ENCODE measurements at places on chromosomes 5 and 9.

DNA sequence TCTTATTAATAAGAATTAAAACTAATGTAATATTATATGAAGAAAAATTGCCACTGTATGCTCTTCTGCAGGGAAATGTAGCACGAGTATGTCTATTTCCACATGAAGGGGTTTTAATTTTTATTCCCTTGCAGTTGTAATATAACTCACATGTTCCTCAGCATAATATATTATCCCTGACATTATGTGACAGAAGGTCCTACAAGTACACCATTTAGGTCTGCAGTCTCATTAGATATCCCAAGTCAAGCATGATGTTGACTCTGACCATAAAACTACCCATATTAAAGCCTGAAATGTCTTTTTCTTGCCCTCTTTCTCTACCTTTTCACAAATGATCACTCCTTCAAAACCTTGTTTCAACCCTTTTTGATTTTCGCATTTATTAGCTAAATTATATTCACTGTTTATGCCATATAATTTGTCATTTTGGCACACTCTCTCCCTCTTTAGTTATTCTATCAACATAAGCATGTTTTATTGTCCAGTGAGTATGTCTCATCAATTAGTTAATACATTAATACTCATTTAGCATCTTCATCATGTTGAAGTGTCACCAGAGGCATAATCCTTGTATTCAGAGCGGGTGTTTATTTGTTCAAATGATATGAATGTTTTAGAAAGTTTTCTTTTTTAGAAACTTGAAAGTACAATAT, 532.8 kb downstream of the MAT2B start:
- no peaks in the 10 kb centered on the region for H3K27me3 ChIP-seq
- H3K4me1 ChIP-seq: no peaks in the 10 kb centered on the region
- H3K4me3 ChIP-seq: no peak overlapping the region
- no peaks in the 10 kb centered on the region for H3K36me3 ChIP-seq
- H3K27ac ChIP-seq: no peak overlapping the region

DNA sequence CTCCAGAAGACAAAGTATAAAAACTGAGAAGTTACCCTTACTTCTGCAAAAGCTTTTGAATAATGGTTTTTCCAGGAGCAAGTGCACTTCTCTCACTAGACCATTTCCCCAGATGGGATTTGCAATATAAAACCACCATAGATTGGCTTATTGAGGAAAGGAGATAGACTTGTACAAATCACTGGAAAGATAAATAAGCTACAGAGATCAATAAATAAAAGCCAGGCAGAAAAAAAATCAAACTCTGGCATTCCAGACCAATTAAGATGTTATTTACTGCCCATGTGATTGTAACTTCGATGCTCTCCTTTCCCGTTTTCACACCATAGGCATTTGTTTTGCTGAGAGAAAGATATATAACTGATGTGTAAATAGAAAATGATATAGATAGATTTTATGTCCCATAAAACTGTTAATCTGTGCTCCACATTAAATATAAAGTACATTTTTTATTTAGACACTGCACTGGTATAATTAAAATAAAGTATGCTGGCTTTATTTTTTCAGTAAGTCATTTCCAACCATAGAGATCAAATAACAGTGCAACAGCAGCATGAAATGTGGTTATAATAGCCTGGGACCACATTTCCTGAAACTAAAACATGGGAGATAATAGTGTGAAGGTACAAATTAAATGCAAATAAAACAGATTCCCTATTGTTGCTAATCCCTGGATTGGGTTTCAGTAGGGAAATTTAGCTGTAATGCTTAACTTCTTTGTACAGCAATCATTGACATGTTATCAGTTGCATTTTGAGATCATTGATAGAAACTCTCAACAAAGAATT, 177.7 kb downstream of the NR2F1-AS1 start:
- H3K27me3 ChIP-seq: no peaks in the 10 kb centered on the region
- no peak for DNase-seq
- H3K4me1 ChIP-seq: peaks cover 28% of the 10 kb centered on the region
- H3K36me3 ChIP-seq: no peaks in the 10 kb centered on the region

DNA sequence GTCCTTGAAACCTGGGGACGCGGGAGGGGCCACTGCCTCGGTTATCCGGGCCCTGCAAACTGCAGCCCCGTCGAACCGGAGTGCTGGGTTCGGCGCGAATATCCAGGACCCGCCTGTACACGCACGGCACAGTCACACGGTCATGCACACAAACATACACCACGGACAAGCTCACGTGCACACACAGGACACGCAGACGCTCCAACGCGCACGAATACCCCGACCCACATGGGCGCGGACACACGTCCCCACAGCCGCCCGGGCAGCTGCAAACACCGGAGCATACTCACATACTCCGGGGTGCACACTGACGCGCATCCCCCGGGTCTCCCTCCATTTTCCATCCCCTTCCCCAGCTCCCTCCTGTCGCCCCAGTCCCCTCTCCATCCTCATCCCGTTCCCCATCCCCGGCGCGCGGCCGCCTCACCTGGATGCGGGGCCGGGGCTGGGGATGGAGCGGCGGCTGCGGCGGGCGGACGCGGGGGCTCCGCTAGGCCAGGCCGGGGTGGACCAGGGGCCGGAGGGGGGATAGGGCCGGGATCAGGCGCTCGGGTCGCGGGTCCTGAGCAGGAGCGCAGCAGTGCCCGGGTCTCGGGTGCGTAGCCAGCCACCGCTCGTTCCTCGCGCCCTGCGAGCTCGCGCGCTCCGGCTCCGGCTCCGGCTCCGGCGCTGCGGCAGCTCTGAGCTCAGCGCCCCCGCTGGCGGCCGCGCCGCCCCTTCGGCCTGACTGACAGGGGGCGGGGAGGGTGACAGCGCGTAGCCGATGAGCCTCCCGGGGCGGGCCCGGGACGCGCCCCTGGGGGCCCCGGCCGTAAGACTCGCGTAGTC, at the start of the genes EIF4E1B and SNCB:
EIF4E1B (plus strand) TSS at position 823 of the 828 bp plus-strand sequence. CDS start 12,113 bp downstream, outside the sequence.
SNCB (minus strand) TSS at position 682 of the 828 bp plus-strand sequence. CDS start 880 bp downstream, outside the sequence.
- H3K4me3 ChIP-seq: peak within 1 kb of the TSS; percentile 25
- peaks cover 7% of the 10 kb centered on the region for H3K27me3 ChIP-seq
- H3K27ac ChIP-seq: no peak within 1 kb of the TSS

- no peak overlapping the region for H3K4me3 ChIP-seq
- H3K36me3 ChIP-seq: no peaks in the 10 kb centered on the region
- no peak overlapping the region for H3K27ac ChIP-seq
These were observed 117.4 kb upstream of the ELL2 start for GRCh38 chr5:96079075-96079474.

DNA sequence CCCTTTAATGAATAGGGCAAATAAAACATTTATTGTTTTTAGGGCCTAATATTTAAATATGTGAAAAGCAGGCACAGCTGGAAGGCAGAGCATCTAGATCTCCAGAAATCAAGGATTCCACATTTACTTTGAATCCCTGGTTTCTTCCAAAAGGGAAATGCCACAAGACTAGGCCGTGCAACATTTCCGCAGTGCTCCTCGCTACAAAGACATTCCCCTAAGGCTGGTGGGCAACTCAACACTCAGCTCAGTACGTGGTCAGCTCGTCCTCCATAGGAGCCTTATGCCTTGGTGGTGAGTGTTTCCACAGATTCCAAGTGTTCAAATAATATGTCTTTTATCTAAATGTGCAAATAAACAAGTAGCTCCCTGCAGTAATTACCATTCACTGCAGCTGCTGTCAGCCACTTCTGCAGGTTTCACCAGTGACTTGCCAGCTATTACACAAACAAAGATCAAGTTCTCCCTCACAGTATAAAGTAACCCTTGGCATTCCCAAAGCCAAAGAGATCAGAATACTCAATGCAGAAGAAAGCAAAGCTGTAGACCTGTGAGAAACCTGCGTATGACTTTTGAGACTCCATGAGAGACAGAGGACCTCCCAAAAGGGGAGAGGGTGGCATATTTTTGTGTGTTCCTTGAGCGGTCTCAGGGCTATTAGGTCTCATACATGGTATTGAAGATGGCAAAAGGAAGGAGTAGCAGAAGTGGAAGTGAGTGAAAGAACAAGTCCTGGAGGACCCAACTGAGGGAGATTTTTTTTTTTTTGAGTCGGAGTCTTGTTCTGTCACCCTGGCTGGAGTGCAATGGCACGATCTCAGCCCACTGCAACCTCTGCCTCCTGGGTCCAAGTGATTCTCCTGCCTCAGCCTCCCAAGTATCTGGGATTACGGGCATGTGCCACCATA, 38.0 kb upstream of the TENT2 start:
- no peak overlapping the region for H3K27ac ChIP-seq
- no peaks in the 10 kb centered on the region for H3K4me1 ChIP-seq
- no peaks in the 10 kb centered on the region for H3K36me3 ChIP-seq

- H3K27ac ChIP-seq: no peak overlapping the region
- H3K4me3 ChIP-seq: no peak overlapping the region
- no peaks in the 10 kb centered on the region for H3K4me1 ChIP-seq
- no peaks in the 10 kb centered on the region for H3K27me3 ChIP-seq
- no peaks in the 10 kb centered on the region for H3K36me3 ChIP-seq
- no peak for DNase-seq
These were observed 506.0 kb upstream of the CDH10 start for GRCh38 chr5:25150819-25151218.

- H3K4me1 ChIP-seq: peaks cover 7% of the 10 kb centered on the region
- no peak for DNase-seq
These were observed 176.3 kb downstream of the MAN2A1 start for GRCh38 chr5:109866051-109866450.

- H3K4me1 ChIP-seq: peaks cover 22% of the 10 kb centered on the region
- no peak for DNase-seq
These were observed 246.3 kb downstream of the BNC2 start for GRCh38 chr9:16623989-16624743.

DNA sequence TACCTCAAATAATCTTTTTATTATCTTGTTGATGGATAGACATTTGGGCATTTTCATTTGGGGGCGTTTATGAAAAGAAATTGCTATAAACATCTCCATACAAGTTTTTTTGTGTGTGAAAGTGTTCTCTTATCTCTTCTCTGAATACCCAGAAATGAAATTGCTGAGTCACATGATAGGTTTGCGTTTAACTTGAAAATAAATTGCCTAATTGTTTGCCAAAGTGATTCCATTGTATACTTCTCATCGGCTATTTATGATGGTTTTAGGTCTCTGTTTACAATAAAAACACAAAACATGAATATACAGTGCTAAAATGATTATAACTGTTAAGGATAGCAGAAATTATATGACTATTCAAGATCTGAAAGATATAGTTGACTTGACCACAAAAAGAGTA, 361.7 kb downstream of the TAF11L14 start:
- no peak overlapping the region for H3K27ac ChIP-seq
- peaks cover 3% of the 10 kb centered on the region for H3K4me1 ChIP-seq
- H3K4me3 ChIP-seq: no peak overlapping the region
- DNase-seq: no peak
- no peaks in the 10 kb centered on the region for H3K36me3 ChIP-seq

GRCh38 chr9:137168573-137168903, 1.3 kb downstream of the LRRC26 start:
- no peak overlapping the region for H3K27ac ChIP-seq
- peaks cover 22% of the 10 kb centered on the region for H3K4me1 ChIP-seq
- H3K27me3 ChIP-seq: peaks cover 91% of the 10 kb centered on the region

- H3K4me1 ChIP-seq: peaks cover 2% of the 10 kb centered on the region
- H3K27ac ChIP-seq: no peak overlapping the region
- no peak overlapping the region for H3K4me3 ChIP-seq
- no peak for DNase-seq
These were observed 559.0 kb upstream of the DAP start for GRCh38 chr5:11319836-11320580.

DNA sequence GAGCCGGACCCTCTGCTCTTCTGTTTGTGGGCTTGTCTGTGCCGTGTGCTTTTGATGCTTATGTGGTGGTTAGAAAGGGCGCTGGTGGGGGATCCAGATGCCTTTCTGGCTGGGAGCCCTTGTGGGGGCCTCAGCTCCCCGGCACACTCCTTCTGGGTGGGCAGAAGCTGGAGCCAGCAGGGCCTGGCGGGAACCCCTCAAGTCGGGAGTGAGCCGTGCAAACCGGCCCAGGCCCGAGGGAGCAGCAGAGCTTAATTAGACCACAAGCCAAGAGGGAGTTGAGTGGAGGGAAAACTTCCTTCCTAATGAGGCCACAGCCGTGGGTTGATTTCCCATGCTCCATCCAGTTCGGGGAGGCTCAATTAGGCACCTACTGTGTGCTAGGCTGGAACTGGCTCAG, 76.0 kb upstream of the RNU6ATAC start:
- no peak for DNase-seq
- no peak overlapping the region for H3K27ac ChIP-seq
- H3K4me1 ChIP-seq: no peaks in the 10 kb centered on the region

DNA sequence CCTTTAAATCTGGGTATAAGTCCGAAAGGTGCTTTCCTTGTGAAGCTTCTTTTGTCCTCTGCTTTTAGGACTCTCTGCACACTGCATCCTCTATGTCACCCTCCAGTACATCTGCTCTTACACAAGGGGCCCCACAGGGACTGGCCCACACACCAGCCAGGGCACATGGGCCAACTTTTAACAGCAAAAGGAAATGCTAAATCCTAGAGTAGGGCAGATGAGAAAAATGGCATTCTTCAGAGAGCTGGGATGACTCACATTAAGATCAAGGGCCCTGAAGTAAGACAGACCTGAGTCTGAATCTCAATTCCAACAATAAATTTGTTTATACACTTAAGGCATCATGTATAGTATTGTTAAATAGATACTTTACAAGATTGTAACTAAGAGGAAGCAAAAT, 40.3 kb upstream of the CDKN2B start:
- H3K36me3 ChIP-seq: no peaks in the 10 kb centered on the region
- no peak for DNase-seq
- H3K27me3 ChIP-seq: no peaks in the 10 kb centered on the region
- no peaks in the 10 kb centered on the region for H3K4me1 ChIP-seq
- H3K4me3 ChIP-seq: no peak overlapping the region

DNA sequence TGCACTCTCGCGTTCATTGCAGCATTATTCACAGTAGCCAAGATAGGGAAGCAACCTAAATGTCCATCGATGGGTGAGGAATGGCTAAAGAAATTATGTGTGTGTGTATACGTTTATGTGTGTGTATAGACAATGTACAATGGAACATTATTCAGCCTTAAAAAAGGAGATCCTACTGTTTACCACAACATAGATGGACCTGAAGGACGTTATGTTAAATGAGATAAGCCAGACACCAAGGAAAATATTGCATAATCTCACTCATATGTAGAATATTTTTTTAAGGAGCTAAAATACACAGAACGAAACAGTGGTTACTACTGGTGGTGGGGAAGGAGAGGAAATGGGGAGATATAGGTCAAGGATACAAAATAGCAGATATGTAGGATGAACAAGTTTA, 2.4 kb downstream of the KIF2A start:
- DNase-seq: no peak
- no peak overlapping the region for H3K4me3 ChIP-seq
- H3K4me1 ChIP-seq: peaks cover 4% of the 10 kb centered on the region
- no peaks in the 10 kb centered on the region for H3K36me3 ChIP-seq
- no peak overlapping the region for H3K27ac ChIP-seq
- no peaks in the 10 kb centered on the region for H3K27me3 ChIP-seq

DNA sequence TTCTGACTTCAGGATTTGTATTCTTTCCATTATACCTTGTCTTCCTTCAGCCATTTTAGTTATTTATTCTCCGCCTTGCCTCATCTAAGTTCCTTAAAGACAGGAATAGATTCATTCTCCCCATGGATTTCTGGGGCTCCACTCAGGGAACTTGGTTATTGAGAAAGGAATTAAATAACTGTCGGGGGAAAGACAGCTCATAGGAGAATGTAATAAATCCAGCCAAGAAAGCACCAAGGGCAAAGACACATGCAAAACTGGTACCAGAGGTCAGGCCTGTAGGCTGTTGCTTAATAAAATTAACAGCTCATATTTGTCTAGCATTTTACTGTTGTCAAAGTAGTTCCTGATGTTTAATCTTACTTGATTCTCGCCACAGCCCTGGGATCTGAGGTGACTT, 357.2 kb downstream of the TMEM38B start:
- H3K36me3 ChIP-seq: no peaks in the 10 kb centered on the region
- H3K27ac ChIP-seq: no peak overlapping the region
- no peak for DNase-seq
- no peak overlapping the region for H3K4me3 ChIP-seq

Data from neuronal stem cell (in vitro differentiated cells).